ENCODE measurements at places on chromosomes 1 and 21.

DNA sequence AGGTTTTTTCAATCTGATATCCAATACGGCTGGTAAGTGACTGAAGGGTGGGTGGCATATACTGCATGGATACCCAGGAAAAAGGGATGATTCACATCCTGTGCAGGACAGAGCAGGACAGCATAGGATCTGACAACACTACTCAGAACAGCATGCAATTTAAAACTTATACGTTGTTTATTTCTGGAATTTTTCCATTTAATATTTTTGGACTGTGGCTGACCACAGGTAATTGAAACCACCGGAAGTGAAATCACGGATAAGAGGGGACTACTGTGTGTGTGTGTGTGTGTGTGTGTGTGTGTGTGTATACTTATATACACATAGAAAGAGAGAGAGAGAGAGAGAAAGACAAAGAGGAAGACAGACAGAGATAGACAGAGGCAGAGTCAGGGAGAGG, 23.0 kb downstream of the ERICH3 start:
- DNase-seq = no peak

GRCh38 chr1:164683235-164683634, 124.3 kb downstream of the PBX1 start:
- no peak for DNase-seq

GRCh38 chr1:30413111-30413440, 310.3 kb downstream of the MATN1 start:
- no peak for DNase-seq

DNA sequence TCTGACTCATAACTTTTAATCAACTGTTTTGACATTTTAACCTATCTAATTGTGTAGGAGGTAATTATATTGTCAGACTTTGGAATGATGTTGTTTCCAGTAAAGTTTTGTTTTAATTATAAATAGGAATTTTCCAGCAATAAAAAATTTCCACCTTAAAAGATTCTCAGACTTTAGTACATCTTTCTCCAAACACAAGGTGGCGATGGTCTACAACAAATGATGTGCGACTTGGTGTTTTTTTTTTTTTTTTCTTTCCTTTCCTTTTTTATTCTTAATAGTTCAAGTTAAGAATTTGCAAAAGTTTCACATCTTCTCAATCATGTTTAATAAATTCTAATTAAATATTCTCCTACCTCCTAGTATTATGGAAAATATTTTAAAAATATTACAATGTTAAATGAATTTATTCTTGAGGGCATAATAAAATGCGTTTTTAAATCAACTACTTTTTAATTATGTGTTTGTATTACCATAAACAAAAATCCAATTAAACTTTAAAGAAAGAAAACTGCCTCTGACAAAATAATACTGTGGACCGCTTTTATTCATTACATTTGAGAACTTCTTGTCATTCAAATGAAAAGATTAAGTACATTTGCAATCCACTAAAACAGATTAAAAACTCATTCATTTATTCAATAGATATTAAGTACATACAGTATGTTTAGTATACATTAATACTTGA, 4.4 kb upstream of the ADAMTS1 start:
- DNase-seq = no peak

GRCh38 chr1:99749504-99750347, 16.7 kb downstream of the FRRS1 start:
- DNase-seq = no peak

- no peak for DNase-seq
Observed at GRCh38 chr21:28247454-28248020, 745.1 kb downstream of the LTN1 start.

GRCh38 chr1:6523566-6523965, 30.7 kb downstream of the NOL9 start:
- no peak for DNase-seq

DNA sequence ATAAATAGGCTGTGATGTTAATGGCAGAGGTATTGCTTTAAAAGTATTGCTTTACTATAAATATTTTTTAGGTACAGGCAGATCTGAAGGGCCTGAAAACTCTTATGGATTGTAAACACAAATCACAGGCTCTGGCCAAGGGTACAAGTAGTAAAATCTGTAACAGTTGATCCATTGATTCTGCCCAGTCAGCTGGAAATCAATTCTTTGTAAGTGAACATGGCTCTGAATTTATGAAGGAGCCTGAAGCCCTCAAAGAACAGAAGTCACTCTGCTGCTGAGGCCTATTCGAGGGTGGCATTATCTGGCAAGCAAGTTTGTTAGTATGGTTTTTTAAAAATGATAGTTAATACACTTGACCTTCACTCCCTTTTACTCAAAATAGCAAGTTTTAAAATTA, 834.0 kb upstream of the TMPRSS15 start:
- DNase-seq = no peak

GRCh38 chr1:66599346-66599745, 65.4 kb downstream of the SGIP1 start:
- DNase-seq = no peak

- DNase-seq = no peak
Observed at GRCh38 chr21:35041881-35042280, 7.2 kb downstream of the RUNX1 start.

- DNase-seq = no peak
Observed at GRCh38 chr1:165456114-165456513, 11.2 kb upstream of the RXRG start.

- DNase-seq = no peak
Observed at GRCh38 chr1:14932034-14932638, 221.4 kb upstream of the TMEM51 start.

DNA sequence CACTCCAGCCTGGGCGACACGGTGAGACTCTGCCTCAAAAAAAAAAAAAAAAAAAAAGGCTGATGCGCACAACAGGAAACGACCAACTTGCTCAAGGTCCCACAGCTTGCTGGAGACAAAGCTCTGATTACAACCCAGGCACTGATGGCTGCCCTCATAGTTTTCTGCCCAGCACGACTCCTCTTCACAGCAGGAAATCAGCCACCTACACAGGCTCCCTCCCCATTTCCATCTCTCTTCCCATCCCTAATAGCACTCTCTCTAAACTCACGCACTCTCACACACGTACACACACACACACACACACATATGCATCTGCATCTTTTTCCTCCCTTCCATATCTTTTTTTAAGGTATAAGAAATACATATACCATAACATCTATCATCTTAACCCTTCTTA, 153.5 kb upstream of the SOD1 start:
- no peak for DNase-seq

DNA sequence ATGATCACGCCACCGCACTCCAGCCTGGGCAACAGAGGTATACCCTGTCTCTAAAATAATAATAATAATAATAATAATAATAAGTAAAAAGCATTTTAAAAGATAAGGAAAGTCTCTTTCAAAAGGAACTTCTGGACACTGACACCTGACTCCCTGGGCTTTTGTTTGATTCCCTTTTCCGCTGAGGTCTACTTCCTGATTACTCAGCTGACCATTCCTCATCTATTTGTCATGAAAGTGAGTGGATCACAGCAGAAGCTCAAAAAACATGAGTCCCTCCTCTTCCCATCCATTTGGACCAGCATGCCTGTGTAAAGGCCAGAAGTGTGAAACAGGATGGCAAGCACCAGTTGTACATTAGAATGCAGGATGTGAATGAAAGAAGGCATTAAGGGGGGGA, 61.1 kb upstream of the FBXO28 start:
- DNase-seq = no peak

GRCh38 chr1:29450591-29450990, 214.3 kb downstream of the PTPRU start:
- no peak for DNase-seq

DNA sequence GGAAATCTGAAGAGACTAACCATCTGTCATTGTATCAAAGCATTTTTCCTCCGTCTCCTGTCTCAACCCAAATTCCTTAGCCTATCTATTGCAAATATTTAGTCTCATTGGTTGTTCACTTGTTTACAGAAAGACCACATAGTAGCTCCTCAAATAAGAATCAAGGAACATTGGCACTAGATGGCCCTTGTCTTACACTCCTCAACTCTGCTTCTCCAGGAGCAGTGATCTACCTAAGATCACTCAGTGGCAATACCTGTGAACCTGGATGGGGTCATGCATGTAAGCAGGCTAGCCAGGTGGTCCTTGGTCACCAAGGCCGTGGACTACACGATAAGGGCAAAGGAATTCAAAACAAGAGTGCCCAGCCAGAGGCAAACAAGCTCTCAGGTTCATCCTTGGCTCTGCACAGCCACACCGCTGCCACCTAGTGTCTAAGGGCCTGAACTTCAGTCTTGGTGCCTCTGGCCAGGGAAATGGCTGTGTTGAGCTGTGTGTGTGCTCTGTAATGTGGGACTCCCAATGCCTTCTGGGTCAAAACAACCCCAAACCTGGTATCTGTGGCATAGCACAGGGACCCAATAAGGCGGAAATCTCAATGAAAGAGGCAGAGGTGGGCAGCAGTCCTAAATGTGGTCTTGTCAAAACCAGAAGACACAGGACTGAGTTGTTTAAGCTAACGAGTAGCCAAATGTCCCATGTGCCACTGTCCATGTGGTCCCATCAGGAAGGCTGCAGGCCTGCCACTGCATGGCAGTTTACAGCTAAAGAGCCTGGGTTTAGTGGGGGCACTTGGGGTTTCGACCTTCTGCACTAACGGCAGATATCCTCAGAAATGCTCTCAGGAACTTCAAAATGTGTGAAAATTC, 54.5 kb downstream of the GPR161 start:
- DNase-seq = peak; percentile 88

DNA sequence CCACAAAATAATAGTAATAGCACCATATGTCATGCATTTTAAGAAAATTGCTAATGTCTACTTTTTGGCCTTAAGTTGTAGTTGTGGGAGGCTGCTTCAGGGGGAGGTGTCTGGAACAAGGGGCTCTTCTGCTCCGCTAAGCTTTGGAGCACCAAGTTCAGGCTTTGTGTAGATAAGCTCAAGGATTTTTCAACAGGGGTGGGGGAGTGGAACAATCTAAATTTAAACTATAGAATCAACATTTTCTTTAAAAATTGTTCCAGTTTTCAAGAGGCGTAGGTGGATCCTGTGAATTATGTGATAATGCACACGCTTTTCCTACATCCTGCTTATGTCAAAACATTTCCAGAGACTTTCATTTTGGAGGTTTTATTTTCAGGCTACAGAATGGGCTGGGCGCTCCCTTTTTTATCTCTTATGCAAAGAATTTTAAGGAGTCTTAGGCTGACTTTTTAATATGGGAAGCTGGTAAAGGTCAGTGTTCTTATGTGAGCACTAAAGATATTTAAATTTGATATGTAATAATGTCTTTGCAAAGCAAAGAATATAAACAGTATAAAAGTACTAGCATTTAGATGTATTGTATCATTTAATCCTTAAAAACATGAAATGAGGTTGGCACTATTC, 9.9 kb downstream of the ATP1A1 start:
- no peak for DNase-seq

DNA sequence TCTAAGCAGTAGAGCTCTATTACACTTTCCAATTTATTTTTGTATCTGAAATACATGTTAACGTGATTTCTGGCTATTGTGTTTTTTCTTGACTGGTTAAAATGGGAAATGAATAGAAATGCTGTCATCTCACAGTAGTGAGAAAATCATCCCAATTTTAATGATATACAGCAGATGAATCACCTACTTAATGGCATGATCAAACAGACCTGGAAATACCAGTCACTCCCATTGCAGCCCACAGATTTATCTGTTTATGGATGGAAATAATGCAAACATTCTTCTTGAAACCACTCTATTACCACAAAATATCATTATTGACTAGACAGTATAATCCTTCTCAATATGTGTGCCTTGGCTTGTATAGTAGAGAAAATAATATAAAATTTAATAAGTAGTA, 497.8 kb upstream of the ADAMTS5 start:
- no peak for DNase-seq

DNA sequence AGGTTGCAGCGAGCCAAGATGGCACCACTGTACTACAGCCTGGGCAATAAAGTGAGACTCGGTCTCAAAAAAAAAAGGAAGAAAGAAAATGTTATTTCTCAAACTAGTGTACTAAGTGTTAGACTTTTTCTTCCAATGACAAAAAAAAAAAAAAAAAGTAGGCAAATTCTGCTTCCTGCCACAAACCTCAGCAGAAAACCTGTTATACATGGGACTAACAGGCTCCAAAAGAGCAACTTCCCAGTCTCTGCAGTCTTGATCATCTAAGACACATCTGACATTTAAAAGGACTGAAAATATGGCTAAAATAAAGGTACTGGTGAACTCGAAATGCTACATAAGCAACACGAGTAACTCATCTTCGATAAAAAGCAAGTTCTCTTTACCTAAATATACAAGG, 59.6 kb downstream of the HSF2BP start:
- DNase-seq = no peak

- DNase-seq = no peak
Observed at GRCh38 chr1:232837087-232837486, 31.9 kb downstream of the MAP10 start.

GRCh38 chr1:203598752-203599151, 27.9 kb upstream of the ATP2B4 start:
- no peak for DNase-seq

DNA sequence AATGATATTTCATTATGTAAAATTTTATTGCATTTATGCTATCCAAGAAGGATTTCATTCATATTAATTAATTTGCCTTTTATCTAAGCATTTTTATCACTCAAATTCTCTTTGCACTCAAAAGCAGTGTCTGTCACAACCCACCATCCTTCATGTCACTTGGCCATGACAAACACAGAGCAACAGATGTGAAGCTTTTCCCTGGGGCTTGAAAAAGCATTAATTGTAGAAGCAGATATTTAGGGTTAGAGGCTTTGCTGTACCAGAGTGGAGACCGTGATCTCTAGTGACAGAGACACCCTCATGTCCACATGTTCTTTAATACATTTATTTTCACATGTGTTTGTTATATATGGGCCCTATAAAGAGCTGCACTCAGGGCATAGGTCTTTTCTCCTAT, 230.5 kb downstream of the SPATA17 start:
- no peak for DNase-seq

- no peak for DNase-seq
Observed at GRCh38 chr1:22398656-22399420, 52.8 kb upstream of the ZBTB40 start.
